ENCODE measurements at places on chromosomes 16 and 17.

GRCh38 chr17:67096609-67097008 lies 52.3 kb downstream of the CACNG1 start:
- no peak for DNase-seq

GRCh38 chr17:79792984-79793923 lies 3.6 kb downstream of the CBX8 start:
- peak; percentile 71 for DNase-seq

DNA sequence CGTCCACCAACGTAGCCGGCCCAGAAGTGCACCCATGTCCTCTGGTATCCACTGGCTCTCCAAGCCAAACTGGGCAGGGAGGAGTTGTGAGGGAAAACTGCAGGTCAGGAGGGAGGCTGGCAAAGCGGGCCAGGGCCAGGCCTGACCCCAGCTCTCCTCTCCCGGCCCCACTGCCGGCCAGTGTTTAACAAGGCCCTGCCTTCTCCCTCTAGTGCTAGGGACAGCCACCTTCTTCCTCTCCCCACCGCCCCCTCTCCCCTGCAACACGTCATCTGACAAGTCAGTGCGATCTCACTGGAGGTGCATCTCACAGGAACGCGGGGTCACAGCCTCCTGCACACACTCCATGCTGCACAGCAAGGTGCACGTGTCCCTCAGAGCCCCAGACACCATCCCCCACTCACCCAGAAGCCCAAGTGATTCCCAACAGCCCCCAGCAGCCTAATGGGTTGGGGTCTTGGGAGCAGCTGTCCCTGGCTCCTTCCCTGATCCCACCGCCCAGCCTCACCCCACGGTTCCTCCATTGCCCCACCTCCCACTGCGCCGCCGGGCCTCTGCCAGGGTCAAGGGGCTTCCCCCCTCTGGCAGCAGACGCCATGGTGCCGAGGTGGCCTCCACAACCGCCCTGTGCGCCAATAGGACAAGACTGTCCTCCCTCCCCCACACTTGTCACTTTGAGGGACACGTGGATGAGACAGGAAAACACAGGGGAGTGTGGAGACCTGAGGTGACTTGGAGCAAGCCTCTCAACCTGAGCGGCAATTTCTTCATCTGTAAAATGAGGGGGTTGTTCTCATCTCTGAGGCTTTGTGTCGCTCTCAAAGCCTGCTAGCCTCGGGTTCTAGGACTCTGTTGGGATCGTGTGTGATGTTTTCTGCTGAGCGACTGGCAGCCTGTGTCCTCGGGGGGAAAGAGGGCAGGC lies 1.1 kb upstream of the ACE start:
- DNase-seq = no peak

- no peak for DNase-seq
Measured at GRCh38 chr16:19776147-19776546, 58.1 kb downstream of the IQCK start.

DNA sequence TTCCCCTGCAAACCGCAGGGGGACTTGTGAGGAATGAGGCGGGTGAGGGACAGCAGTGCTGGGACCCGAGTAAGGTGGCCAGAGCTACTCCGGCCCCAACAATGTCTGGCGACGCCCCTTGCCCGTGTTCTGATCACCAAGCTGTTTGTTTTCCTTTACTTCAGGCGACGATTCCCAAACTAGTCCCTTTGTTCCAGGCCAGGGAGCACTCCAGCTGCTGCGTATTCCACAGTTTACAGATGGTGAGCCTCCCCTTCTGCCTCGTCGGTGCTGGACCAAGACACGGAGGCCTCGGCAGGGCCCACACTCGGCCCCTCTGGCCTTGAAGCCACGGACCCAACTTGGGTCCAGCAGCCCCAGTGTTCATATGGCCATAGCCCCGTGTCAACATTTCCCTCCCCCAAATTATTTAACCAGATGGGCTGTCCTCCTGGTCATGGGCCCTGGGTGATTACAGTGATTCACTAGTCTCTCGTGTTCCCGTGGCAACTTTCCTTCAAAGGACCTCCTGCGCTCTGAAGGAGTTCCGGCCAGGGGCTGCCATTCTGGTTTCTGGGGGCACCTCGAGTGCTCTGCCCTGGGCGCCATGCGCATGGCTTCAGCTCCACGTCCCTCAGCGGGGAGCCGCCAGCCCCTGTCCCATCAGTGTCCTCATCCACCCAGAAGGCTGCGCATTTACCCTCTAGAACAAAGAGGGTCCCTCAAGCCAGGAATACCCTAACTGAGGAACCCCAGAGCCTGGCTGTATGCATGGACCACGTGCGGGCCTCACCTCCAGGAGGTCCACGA lies 24.8 kb upstream of the MTSS2 start:
- DNase-seq = no peak

DNA sequence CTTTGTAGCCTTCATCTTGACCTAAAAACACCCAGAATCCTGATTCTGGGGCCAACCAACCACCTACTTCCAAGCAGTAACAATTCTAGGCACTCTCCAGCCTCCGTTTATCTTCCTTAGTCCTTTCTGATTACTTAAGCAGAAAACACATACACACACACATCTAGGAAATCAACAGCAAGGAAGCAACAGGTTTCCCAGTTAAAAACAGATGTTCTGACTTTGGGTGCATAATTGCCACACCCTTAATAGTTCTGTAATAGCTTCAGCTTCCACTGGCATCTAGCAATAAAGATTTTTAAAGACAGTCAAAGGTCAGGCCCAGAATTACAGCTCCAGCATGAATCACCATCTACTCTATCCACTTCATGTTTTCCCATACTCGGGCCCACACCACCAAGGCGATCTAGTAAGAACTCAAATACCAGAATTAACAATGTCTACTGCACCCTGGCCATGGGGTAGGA lies 2.6 kb downstream of the ARHGAP17 start:
- peak; percentile 91 for DNase-seq

GRCh38 chr16:28538733-28539596 lies at the start of gene NUPR1:
Gene NUPR1, minus strand, starts transcription at chr16:28538974. Its CDS starts 67 bp downstream, at chr16:28538907.
- peak; percentile 95 for DNase-seq

DNA sequence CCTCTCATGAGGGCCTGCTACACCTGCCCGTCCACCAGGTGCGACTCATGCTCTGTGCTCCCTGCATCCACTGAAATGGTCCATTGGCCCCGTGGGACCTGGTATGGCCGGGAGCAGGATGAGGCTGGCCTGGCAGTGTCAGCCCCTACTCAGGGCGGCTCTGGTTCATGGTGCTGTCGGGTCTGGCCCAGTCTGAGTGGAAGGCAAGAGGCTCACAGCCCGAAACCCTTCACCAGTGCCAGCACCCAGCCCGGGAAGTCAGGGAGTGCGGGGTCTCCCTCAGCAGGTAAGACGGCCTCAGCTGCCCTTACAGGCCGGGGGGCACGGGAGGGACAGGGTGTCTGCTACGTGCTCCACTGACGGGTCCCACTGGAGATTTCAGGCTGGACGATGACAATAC lies 40.5 kb upstream of the RASD1 start:
- no peak for DNase-seq

- no peak for DNase-seq
Measured at GRCh38 chr17:2937331-2938003, 125.9 kb downstream of the OR1D5 start.

DNA sequence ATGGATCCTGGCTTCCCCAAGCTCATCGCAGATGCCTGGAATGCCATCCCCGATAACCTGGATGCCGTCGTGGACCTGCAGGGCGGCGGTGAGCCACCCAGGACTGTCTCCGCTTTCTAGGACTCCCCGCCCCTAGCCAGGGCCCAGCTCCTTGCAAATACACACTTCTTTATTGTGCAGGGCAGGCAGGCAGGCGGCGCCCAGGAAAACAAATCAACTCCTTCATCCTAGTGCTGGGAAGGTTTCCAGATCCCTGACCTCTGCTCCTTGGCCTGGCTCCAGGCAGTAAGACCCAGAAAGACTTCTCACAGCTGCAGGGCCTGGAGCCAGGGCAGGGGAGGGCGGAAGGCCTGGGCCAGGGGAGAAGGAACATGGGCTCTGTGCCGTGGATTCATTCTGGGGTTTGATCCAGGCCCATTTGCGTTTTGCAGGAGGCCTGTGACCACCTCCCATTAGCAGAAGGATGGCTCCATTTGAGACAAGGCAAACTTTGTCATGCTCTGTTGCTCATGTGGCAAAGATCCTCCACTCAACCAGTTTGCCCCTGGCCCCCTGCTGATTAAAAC lies 6.0 kb upstream of the LPCAT2 start:
- DNase-seq = peak; percentile 75

DNA sequence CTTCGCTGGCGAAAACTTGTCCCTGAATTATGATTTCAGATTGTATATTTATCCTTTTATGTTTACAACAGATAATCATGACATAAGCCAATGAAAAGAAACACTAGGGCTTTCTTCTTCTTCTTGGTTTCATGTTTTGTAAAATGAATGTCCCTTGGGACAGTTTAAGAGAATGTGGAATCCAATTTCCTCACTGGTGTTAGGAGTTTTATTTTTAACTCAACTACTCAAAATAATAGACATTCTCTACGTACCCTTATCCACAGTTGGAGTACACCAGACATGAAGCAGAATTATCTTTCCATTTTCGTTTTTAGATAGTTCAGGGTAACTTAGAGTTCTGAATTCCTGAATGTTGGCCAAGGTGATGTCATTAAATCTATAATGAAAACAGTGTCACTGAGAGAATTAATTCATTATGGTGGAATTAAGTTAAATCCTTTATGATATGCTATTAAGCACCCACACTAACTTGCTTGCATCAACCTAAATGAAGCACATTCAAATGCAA lies 43.4 kb downstream of the IRX6 start:
- DNase-seq = peak; percentile 9

- peak; percentile 17 for DNase-seq
Measured at GRCh38 chr17:58277107-58277801, 3.5 kb downstream of the MPO start.

GRCh38 chr17:7750321-7750821 lies 32.8 kb downstream of the DNAH2 start:
- peak; percentile 87 for DNase-seq

- DNase-seq = peak; percentile 94
Measured at GRCh38 chr17:2230877-2231276, 72.7 kb downstream of the SMG6 start.

DNA sequence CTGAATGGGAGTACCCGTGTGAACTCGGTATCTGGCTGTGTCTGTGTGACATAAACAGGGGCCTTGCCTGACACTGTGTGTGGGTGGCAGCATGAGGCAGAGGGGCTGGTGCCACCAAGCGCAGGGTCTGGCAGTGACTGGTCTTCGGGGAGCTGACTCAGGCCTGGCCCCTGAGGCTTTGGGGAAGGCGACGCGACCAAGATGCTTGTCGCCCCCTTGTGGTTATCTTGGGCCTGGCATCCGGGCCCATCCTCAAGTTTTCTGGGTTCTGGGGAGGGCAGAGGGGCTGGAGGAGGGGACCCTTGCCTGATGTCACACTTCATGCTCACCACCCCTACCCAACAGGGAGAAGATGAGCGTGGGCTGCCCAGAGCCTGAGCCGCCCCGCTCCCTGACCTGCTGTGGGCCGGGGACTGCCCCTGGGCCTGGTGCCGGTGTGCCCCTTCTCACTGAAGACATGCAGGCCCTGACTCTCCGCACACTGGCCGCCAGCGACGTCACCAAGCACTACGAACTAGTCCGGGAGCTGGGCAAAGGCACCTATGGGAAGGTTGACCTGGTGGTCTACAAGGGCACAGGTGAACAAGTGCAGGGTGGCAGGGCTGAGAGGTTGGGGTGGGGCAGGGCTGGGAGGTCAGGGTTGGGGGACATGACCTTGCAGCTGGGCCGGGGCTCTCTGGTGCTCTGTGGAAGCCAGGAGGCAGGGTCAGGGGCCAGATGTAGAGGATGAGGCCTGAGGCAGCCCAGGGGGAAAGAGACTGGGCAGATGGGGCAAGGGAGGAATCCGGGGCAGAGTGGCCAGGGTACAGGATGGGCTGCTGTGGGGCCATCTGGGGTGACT lies 24.9 kb downstream of the SBK1 start:
- DNase-seq = peak; percentile 35

- DNase-seq = no peak
Measured at GRCh38 chr17:79837888-79838521, 1.2 kb downstream of the CBX4 start.

- DNase-seq = no peak
Measured at GRCh38 chr17:46832331-46832821, 13.9 kb upstream of the WNT3 start.

DNA sequence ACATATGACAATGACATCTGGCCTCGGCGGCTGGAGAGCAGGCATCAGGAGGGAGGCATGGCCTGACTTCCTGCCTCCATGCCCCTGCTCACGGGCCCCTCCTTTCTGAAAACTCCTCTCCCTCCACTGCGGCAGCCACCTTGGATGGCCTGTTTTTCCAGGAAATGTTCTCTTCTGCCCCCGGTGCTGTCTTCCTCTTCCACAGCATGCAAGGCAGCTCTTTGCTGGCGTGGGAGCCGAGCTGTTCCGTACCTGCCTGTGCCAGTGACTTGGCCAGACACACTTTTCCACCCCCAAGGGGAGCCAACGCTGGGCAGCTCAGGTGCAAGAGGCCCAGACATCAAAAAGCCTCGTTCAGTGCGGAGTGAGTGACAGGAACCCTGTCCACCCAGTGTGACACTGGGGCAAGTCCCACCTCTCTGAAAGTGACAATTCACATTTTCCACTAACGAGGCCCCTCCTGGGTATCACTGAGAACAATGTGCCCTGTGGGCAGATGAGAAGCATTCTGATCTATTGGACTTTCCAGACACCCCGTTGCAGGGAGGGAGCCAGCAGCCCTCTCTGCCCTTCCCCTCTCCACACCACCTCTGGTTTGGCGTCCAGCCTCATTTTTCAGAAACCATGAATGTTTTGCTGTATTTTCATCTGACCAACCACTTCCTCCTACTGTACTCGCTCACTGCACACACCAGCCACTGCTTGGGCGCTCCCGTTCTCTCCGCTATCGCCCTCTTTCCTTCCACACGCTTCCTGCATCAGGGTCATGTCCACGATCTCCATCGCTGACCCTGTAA lies 31.2 kb downstream of the NSMCE1 start:
- no peak for DNase-seq

- DNase-seq = no peak
Measured at GRCh38 chr17:7414837-7415236, 5.3 kb upstream of the SPEM1 start.

GRCh38 chr16:12210925-12211869 lies 234.7 kb downstream of the SNX29 start:
- no peak for DNase-seq
